ENCODE measurements at places on chromosomes 3 and 15.

DNA sequence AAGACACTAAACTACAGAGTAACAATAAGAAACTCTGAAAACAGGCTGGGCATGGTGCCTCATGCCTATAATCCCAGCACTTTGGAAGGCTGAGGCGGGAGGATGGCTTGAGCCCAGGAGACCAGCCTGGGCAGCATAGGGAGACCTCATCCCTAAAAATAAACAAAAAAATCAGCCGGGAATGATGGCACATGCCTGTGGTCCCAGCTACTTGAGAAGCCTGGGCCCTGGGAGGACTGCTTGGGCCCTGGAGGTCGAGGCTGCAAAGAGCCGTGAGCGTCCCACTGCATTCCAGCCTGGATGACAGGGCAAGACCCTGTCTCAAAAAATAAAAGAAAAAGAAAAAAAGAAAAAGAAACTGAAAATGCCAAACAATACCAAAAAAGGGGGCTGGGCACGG is 55.4 kb downstream of the TMCC1 start:
- no peak for ATAC-seq

- no peak for ATAC-seq
Observed at GRCh38 chr3:27224197-27224596, 145.0 kb downstream of the NEK10 start.

- no peak for ATAC-seq
Observed at GRCh38 chr3:2643606-2644005, 466.6 kb downstream of the IL5RA start.

- no peak for ATAC-seq
Observed at GRCh38 chr3:107061466-107061865, 315.8 kb upstream of the CCDC54 start.

- ATAC-seq = no peak
Observed at GRCh38 chr3:71497971-71498444, 85.5 kb downstream of the FOXP1 start.

GRCh38 chr3:87423336-87423735 is 147.0 kb upstream of the POU1F1 start:
- ATAC-seq = no peak

GRCh38 chr3:169945313-169945712 is 21.3 kb upstream of the SEC62 start:
- ATAC-seq = peak; percentile 87

GRCh38 chr3:23667536-23668429 is 138.0 kb upstream of the UBE2E1 start:
- no peak for ATAC-seq

DNA sequence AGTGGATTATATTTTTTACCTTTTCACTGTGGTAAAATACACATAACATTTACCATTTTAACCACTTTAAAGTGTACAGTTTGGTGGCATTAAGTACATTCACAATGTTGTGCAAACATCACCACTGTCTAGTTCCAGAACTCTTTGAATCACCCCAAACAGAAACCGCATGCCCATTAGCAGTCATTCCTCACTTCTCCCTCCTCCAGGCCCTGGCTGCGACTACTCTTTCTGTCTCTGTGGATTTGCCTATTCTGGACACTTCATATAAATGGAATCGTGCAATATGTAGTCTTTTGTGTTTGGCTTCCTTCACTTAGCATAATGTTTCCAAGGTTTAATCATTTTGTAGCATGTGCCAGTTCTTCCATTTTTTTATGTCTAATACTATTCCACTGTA is 409.8 kb downstream of the NTRK3 start:
- no peak for ATAC-seq
